ENCODE measurements at places on chromosomes 11 and 22.

DNA sequence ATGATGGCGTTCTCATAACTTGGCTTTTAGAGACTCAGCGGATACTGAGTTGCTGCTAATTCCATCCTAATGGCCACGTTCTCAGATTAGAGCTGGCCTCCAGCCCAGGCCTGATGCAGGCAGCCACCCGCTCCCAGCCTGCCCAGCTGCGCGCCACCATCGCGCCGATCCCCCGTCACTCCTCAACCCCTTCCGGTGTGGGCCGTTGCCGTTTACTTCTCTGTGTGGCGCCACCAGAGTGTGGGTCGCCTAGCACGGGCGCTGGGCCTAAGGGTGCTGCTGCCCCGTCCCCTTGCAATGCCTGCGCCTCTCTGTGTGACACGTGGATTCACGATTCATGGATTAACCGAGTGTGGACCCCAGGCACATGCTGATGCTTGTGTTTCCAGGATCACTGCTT, 1116.0 kb downstream of the BRD1 start:
- DNase-seq = no peak

GRCh38 chr22:41682033-41682807, 6.4 kb downstream of the SNU13 start:
- DNase-seq = peak; percentile 86

DNA sequence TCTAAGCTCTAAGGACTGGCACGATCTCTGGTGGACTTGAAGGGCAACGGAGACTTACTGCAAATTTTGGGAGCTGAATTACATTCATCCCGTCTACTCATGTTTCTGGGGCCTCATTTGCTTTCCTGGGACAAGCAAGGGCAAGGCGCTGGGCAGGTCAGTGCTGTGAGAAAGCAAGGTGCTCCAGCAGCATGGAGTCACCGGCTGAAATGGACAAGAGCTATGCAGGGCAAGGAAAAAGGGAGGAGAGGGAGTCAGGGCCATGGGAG, 25.6 kb downstream of the FLI1 start:
- no peak for DNase-seq

DNA sequence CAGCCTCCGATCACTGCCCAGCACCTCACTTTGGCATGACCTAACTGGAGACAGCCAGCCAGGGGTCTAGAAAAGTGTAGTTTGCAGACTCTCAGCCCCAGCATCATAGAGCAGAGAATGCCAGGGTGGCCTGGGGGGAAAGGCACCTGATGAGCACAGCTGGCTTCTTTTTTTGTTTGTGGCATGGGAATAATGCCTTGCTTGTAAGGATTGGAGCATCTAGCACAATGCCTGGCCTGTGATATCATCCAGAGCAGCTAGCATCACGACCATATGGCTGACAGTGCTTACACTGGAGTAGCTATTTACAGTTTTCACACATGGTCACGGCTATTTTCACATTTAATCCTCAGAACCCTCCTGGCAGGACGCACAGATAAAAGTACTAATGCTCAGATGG, 594.8 kb upstream of the B3GAT1 start:
- DNase-seq = no peak

DNA sequence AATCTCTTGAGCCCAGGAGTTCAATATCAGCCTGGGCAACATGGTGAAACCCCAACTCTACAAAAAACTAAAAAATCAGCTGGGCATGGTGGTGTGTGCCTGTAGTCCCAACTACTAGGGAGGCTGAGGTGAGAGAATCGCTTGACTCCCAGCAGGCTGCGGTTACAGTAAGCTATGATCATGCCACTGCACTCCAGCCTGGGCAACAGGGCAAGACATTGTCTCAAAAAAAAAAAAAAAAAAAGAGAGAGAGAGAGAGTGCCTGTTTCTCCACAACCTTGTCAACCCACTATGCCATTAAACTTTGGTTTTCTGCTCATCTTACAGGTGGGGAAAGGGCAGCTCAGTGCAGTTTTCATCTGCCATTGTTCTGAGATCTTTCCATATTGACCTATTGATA, 5.1 kb downstream of the FOLR3 start:
- no peak for DNase-seq

- DNase-seq = peak; percentile 68
These were observed 1.8 kb upstream of the RASGRP2 start for GRCh38 chr11:64745521-64746328.

GRCh38 chr11:73157101-73158010, 15.2 kb upstream of the FCHSD2 start:
- DNase-seq = no peak

DNA sequence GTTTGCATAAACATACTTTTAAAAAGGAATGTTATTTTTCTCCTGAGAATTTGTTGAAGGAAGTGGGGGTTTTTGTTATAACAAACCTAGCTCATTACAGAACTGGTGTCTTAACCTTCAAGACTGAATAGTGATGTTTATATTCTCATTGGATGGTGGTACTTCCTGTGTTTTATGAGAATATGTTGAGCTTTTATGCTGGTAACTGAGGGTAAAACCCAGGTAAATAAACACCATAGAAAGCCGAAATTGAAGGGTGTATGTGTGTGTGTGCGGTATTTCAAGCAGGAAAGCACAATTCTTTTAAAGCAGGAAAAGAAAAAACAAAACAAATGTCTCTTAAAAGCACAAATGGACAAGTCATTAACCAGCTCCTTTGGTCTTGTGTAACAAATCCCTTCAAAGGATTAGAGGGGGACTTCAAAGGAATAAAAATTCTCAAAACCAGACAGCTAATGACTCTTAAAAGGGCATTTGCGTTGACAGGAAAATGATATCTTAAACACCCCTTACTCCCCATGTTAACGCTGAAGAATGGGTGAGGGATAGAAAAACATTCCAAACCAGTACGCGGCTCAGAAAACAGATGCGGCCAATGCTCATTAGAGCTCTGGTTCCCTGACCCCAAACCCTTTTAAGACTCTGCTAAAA, 23.8 kb downstream of the LMO2 start:
- DNase-seq = no peak

- peak; percentile 61 for DNase-seq
These were observed 3.7 kb upstream of the RPS6KA4 start for GRCh38 chr11:64355078-64355940.

DNA sequence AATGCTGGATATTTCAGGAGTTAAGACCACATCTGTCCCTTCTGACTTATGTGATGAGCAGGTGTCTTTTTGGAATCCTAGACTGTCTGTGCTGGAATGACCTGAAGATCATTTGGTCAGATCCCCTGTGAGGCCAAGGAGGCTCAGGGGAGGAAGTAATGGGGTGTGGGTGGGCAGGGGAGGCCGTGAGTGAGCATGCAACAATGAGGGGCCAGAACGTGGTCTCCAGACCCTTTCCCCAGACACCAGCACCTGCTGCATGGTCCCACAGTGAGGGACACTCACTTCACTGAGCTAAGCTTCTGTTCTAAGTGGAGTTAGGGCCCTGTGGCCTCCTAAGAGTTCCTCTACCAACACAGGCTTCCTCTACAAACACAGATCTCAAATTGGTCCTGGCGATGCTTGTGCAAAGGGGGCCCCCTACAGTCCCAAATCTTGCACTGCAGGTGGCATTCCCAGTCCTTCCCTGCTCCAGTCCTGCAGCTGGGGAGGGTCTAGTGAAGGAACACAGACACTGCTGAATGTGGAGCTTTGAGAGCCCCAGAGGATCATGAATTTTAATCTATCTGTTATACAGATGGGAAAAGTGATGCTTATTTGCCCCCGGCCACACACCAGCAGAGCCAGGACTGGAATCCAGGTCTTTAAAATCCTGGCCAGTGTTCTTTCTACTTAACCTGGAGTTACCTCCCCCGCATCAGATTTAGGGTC, 7.4 kb downstream of the USP2 start:
- DNase-seq = peak; percentile 55

GRCh38 chr11:12441231-12441861, 64.0 kb downstream of the PARVA start:
- no peak for DNase-seq

DNA sequence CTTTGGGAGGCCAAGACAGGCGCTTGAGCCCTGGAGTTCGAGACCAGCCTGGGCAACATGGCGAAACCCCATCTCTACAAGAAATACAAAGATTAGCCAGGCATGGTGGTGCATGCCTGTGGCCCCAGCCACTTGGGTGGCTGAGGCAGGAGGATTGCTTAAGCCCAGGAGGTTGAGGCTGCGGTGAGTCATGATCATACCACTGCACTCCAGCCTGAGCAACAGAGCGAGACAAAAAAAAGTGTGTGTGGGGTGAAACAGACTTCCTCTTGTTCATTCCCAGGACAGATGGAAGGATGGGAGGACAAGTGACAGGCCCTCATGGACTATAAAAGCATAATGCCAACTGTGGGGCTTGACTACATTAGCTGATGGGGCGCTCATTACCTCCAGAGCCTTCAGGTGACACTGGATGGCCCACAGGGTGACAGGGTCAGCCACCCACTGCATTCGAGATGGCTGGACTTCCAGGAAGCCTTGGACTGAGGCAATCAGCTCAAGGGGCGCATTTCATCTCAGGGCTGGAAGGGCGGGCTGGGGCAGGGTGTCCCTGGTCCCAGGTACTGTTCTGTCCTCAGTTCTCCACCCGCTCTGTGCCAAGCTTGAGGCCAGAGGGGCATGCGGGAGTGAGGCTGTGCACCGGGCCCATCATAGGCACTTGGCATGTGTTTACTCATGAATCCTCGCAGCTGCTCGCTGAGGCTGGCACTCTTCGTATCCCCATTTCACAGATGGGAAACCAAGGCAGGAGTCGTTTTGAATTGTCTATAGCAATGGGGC, 12.5 kb downstream of the NPTXR start:
- DNase-seq = no peak

DNA sequence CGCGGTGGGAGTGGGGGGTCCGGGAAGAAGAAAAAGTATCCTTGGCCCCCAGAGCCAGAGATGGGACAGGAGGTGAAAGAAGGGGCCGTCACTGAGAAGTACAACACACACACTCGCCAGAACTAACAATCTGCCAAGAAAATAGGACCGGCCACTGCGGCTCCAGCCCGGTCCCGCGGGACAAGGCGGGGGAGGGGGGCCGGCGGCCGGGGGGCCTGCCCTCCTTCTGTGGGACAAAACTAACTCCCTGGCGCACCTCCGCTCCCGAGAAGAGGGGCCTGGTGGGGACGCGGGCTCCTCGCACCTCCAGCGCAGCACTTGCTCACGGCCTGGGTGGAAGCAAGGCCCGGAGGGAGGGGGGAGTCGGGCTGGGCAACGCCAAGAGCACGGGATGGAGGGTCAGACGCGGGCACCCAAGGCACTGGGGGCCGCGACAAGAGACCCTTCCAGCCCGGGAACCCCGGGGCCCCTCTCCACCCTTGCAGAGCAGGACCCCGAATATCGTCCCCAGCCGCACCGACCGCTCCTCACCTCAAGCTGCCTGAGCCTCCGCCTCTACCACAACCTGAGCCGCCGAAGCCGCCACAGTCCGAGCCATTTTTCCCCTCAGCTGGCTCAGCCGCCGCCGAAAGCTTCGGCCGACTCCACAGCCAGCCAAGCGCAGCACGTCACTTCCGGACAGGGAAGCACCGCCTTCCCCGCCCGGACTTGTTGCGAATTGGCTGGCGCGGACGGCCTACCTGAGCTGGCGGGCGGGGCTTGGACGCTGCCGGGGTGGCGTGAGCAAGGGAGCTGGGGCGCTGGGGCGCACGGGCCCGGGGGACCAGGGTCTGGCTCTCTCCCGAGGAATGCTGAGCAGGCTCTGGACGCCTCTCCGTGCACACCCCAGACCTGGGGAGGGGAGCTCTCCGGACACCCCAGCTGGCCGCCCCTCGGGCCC, at the start of gene PIK3C2A:
PIK3C2A (minus strand) TSS at position 670 of the 940 bp plus-strand sequence. CDS start 38,245 bp downstream, outside the sequence.
- DNase-seq = peak; percentile 99

DNA sequence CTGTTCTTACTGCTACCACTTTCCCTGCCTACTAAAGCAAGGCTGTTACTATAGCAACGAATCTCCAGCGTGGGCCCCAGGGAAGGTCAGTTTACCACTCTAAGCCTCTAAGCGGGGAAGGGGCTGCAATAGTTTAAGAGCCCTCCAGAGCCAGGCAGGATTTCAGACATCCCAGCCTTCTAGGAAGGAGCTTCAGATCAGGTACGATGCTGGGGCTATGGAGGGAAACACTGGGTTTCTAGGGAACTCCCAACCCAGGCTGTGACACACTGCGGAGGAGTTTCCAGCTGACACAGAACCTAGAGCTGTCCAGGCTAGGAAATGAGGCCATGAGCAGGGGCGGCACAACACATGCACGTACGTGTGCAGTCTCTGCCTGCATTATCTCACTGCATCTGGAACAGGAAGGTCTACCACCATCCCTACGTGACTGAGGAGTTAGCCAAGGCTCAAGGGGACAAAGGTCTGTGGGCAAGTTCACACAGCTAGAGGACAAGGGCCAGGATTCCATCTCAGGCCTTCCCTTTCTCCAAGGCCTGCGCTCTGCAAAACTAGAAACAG, 20.4 kb downstream of the HPS4 start:
- no peak for DNase-seq

GRCh38 chr11:113385749-113386148, 1.8 kb upstream of the ANKK1 start:
- no peak for DNase-seq

- DNase-seq = peak; percentile 15
These were observed 269.9 kb upstream of the SORL1-AS1 start for GRCh38 chr11:121722431-121723245.

GRCh38 chr11:85310479-85310878, 316.7 kb downstream of the DLG2 start:
- no peak for DNase-seq

DNA sequence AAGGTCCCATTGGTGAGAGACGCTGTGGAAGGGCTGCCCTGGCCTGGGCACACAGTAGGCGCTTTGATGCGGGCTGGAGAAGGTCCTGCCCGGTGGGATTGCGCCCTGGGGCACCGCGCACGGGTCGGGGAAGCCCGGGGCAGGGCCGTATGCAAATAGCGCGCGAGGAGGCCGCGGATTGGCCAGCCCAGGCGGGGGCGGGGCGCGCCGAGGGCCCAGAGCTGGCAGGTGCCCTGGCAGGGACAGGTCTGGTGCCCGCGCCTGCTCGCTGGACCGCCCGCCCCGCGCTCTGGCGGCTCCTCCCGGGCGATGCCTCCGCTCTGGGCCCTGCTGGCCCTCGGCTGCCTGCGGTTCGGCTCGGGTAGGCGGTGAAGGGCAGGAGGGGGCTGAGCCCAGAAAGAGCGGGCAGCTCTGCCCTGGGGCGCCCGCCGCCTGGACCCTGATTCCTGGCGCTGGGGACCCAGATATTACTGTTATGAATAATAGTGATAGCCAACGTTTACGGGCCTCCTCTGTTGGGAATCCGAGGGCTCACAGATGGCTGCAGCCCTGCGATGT, at the start of gene UPK3A:
UPK3A (plus strand) TSS at position 245 of the 558 bp plus-strand sequence; CDS start at position 310, 65 bp downstream.
- peak; percentile 74 for DNase-seq

GRCh38 chr11:45751430-45751829, 53.5 kb upstream of the SLC35C1 start:
- DNase-seq = no peak

- no peak for DNase-seq
These were observed 10.0 kb downstream of the MUC5B start for GRCh38 chr11:1232883-1233321.

- no peak for DNase-seq
These were observed 29.2 kb upstream of the CHORDC1 start for GRCh38 chr11:90252053-90252452.

DNA sequence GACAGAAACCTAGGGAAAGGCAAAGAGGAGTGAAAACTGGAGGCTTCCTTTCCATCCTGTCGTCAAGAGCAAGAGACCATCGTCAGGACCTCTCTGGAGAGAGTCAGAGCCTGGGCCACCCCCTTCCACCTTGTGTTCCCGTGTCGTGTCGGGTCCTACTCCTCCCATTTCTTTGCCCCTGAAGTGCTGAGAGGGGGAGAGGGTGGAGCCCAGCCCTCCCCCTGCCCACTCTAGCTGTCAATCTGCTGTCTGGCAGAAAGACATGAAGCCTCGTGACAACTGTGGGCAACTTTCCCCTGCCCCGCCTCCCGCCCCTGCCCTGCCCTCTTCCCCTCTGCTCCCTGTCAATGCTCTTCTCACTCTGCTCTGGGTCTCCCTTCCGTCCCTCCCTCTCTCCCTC, 20.6 kb downstream of the ANKK1 start:
- DNase-seq = no peak

Data from stimulated activated CD4-positive, alpha-beta T cell treated with anti-CD3 and anti-CD28 coated beads, Interleukin-15, amount 100 ng/mL, for 24 hours (primary cell).